ENCODE measurements at places on chromosomes 7 and 10. TPM values are rescaled to one million over a fixed set of nuclear protein-coding genes. Genes with fewer than 3 reads are reported as not detected.
A peak's percentile ranks its signal among the peaks of the same experiment; 100 is the strongest.

GRCh38 chr10:67506083-67506756 is 189.8 kb downstream of the CTNNA3 start:
- no peak for DNase-seq

- no peak for DNase-seq
These were observed 92.5 kb downstream of the ELAPOR2 start for GRCh38 chr7:86966916-86967315.

Gene ATE1
- 23.1 TPM for total RNA-seq

Gene CABCOCO1
- not detected for total RNA-seq

Gene PHF14
- total RNA-seq: 34.2 TPM

Gene PRLHR
- not detected for total RNA-seq

Gene CYP3A4
- total RNA-seq: not detected

Gene FFAR4
- total RNA-seq: not detected

Gene PAPSS2
- 0.08 TPM for total RNA-seq

- peak; percentile 50 for DNase-seq
These were observed 250.0 kb upstream of the KLF6 start for GRCh38 chr10:4034907-4035598.
